ENCODE measurements at places on chromosomes 1 and 21. TPM values are rescaled to one million over a fixed set of nuclear protein-coding genes. Genes with fewer than 3 reads are reported as not detected.

DNA sequence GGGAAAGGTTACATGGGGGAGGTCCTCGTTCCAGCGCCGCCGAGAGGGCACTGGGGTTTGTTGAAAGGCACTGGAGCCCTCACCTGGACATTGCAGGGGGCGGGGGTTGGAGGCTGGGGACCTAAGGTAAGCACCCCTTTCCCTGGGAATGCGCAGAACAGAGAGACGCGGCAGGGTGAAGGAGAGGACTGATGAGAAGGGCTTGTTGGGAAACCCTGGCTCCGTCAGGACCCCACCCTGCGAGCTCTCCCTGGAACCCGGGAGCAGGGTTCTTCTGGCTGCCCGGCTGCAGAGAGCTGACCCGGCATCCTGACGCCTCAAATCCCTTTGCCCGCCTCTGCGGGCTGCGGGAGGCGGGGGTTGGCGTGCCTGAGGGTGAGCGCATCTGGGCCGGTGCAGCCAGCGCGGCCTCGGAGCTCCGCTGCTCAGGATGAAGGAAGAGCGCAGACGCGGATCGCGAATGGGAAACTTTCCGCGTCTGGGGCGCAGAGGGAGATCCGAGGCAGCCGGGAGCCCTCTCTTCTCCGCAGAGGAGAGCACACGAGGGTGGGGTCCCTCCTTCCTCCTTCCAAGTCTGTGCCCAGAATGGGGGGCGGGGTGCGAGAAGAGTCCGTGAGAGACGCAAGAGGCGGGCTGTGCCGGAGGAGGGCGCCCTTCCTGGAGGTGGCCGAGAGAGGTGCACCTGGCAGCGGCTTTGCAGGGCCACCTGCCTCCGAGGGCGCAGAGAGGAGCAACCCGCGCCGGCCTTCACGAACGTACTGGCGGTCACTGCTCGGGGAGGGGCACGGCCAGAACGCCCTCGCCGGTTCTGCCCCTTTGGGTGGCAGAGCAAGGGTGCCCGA, 2.4 kb downstream of the IGSF21 start:
- peak; percentile 70 for DNase-seq

DNA sequence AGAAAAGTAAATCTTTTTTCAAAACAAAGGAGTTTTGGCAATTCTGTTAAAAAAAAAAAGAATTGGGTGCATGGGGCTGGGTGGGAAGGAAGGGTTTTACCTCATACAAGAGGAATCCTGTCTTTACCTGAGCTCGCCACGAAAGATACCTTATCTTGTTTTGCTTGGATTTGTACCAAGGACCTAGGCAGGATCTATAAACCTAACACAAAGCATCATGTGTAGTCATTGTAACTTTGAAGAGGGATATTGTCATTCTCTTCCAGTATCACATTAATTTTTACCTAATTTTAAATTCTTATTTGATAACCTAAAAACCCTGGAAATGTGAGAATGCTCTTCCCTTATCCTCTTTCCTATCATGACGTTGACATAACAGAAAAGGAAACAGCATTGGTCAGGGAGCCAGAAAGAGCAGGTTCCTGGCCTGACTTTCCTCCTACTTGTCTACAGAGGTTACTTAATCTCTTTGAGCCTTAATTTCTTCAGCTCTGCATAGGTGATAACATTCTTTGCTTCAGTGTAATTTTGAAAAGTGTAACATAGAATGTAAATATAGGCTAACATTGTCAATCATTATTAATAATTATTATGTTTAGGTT, 4.0 kb upstream of the LAMC1 start:
- no peak for DNase-seq

DNA sequence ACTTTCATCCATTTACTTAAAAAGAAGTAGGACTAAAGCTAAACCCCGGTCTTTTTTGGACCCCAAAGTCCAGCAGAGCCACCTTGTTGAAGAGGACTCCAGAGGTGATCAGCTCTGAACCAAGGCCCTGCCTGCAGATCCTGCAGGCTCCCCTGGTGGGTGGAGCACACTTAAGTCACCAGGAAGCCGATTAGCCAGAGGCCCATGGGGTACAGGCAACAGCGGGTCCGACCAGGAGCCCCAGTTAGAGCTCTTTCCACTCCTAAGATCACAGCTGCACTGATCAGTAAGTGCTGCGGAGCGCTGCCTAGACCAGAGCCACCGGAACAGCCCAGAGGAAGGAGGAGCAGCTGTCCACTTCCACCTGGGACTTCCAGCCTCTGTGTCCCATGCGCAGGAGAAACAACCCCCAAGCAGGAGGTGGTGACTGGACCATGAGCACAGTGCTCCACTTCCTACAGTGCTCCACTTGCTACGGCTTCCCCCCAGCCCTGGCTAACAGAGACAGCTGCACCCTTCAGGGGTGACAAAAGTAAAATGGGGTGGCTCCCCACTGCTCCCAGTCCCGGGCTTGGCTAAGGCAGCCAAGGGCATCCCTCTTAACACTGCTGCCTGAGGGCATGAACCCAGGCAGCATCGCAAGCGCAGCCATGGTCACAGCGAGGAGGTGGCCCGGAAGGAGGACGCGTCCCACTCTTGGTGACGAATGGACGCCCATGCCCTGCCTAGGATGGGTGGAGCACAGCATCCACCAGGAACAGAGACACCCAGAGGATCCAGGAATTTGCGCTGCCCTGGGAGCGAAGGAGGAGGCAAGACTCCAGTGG, 58.0 kb downstream of the NPHP4 start:
- no peak for DNase-seq

GRCh38 chr1:230861970-230862595, 6.2 kb downstream of the C1orf198 start:
- DNase-seq, result peak; percentile 66

DNA sequence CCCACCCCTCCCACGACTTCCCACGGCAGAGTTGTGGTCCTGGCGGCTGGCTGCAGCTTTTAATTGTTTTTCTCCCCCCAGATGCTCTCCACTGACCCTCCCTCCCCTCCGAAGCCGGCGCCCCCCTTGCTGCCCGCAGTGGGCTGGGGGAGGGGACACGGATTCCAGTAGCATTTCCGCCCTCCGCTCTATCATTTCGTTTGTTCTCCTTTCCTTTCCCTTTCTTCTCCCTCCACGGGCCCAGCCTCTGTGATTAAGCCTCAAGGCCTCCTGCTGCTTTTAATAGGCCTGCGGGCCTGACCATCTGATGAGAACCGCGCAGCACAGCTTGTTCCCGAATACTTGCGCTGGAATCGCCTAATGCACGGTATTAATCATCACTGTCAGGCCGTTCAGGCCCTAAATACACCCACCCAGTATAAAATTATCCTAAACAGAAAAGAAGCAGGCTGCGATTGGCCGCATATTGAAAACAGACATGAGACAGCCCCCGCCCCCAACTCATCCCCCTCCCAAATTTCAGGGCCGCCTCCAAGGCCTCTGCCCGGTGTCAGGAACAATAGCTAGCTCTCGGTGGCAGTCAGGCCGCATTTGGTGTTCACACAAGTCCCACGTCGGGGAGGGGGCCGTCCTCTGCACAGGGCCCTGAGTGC, 102.0 kb upstream of the ARHGEF16 start:
- DNase-seq, result no peak

GRCh38 chr1:54499360-54500106, 48.5 kb upstream of the ACOT11 start:
- no peak for DNase-seq

DNA sequence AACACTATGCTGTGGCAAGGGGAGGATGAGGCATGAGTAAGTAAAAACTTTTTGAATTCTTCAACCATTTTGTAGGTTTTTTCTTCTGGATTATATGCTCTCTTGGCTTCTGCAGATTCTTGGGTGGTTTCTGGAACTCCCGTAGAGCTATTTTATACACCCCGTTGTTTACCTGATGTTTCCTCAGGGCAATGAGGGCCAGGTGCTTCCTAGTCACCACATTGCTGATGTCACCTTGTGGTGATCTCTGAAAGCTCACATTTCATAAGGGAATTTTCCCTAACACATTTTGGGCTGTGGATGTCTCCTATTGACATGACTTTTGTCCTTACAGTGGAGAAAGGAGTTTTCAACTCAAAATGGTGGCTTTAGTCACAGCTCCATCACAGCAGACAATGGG, 356.6 kb downstream of the PLA2G4A start:
- no peak for DNase-seq

DNA sequence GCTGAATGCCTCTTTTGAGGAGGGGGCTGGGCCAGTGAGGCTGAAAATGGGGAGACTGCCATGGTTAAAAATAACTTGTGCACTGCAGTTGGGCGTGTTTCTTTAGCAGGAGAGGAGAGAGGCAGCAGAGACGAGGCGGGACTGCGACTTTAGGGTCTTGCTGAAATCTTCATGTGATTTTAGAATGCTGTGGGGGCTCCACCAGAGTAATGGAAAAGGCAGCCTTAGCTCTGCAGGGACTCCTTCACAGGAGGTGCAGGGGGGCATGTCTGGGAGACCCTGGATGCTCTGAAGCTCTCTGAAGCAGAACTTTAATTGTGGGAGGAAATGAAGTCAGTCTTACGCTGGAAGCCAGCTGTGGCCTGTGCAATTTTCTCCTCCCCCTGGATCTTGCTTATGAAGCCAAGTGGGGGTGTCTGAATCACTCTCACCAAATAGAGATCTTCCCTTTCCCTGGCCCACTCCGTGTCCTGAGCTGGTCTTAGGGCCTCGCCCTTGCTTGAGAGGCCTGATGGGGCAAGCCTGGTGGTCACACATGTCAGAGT, 60.8 kb downstream of the NDUFS5 start:
- peak; percentile 48 for DNase-seq

DNA sequence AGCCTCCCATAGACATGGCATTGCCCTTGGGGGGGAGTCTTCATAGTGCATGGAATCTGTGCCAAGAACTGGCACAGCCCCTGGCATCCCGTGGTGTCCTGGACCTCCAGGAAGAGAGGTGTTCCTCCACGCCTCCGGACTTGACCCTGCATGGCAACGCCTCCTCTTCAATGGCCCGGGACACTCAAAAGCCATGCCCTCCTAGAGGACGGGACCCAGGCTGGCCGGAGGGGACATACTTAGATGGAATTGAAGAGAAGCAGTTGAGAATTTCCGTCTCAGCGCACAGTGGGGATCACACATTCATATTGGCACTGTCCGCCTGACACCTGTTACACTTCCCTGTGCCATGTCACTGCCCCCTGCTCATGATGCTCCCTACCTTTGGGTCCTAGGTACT, 38.4 kb upstream of the TENT5C start:
- no peak for DNase-seq

DNA sequence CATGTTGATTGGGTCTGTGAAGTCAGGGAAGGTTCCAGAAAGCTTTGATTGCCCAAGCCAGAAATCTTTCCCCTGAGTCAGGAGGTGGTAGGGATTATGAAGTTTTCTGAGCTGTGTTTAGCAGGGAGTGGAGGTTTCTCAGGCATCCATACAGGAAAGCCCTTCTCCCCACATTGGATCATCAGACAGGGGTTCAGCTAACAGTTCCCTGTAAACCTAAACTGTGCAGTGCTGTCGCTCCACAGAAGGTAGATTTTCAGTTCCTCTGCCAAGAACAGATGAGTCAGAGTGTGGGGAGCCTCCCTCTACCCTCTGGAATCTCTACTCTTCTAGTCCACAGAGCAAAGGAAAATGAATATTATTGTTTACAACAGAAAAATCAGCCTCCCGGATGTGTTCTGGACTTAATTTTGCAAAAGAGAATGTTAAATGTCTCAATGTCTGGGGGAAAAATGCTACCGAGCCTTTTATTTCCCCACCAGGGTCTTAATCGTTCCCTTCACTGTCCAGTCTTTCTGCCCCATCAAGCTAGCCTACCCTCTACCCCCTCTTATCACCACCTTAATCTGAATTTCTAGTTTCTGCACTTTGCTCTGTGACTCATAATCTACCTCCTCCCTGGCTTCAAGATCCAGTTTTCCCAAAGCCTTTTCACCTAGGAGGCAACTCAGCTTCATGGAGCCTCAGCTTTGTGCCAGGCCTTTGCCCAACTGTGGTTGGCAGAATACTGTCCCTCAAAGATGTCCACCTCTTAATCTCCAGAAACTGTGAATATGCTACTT, 355.6 kb downstream of the PRDM2 start:
- DNase-seq, result no peak

DNA sequence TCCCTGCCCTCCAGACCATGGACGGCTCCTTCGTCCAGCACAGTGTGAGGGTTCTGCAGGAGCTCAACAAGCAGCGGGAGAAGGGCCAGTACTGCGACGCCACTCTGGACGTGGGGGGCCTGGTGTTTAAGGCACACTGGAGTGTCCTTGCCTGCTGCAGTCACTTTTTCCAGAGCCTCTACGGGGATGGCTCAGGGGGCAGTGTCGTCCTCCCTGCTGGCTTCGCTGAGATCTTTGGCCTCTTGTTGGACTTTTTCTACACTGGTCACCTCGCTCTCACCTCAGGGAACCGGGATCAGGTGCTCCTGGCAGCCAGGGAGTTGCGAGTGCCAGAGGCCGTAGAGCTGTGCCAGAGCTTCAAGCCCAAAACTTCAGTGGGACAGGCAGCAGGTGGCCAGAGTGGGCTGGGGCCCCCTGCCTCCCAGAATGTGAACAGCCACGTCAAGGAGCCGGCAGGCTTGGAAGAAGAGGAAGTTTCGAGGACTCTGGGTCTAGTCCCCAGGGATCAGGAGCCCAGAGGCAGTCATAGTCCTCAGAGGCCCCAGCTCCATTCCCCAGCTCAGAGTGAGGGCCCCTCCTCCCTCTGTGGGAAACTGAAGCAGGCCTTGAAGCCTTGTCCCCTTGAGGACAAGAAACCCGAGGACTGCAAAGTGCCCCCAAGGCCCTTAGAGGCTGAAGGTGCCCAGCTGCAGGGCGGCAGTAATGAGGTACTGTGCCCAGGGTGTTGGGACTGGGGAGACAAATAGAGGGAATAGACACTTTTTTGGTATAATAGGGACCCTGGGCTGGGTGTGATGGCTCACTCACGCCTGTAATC, 1.0 kb downstream of the ZBTB48 start:
- peak; percentile 49 for DNase-seq

DNA sequence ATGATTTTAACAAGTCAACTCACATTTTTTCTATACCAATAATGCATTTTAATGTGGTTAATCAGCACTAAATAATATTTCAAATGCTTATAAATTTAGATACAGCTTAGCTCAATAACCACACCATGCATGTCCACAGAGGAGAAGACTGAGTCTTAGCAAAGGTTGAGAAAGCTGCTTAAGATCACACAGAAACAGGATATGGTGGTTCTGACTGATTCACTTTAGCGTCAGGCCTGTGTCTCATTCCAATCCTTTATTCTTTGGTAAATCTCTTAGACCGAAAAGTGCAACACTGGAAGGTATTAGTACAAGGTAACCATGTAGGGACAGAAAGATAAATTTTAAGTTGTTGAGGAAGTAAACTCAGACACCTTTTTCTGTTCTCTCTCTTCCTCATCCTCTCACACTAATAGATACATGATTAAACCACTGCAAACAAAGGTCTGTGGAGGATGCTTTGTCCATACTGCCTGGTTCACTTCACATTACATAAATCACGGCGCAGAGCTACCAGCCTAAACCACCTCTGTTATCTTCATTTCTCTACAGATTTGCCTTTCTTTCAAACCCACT, 139.0 kb downstream of the DPYD start:
- DNase-seq, result no peak

ELF3 gene
- total RNA-seq, result 0.65 TPM

AVPR1B gene
- not detected for total RNA-seq

GIPC2 gene
- 2.0 TPM for total RNA-seq

SELE gene
- total RNA-seq, result 0.65 TPM

GBP6 gene
- total RNA-seq, result 0.13 TPM

All from Right ventricle myocardium superior (tissue), 1 donor.